ENCODE measurements at places on chromosomes 2 and 18.

- no peak for DNase-seq
Measured at GRCh38 chr2:55839182-55839819, 84.3 kb downstream of the EFEMP1 start.

DNA sequence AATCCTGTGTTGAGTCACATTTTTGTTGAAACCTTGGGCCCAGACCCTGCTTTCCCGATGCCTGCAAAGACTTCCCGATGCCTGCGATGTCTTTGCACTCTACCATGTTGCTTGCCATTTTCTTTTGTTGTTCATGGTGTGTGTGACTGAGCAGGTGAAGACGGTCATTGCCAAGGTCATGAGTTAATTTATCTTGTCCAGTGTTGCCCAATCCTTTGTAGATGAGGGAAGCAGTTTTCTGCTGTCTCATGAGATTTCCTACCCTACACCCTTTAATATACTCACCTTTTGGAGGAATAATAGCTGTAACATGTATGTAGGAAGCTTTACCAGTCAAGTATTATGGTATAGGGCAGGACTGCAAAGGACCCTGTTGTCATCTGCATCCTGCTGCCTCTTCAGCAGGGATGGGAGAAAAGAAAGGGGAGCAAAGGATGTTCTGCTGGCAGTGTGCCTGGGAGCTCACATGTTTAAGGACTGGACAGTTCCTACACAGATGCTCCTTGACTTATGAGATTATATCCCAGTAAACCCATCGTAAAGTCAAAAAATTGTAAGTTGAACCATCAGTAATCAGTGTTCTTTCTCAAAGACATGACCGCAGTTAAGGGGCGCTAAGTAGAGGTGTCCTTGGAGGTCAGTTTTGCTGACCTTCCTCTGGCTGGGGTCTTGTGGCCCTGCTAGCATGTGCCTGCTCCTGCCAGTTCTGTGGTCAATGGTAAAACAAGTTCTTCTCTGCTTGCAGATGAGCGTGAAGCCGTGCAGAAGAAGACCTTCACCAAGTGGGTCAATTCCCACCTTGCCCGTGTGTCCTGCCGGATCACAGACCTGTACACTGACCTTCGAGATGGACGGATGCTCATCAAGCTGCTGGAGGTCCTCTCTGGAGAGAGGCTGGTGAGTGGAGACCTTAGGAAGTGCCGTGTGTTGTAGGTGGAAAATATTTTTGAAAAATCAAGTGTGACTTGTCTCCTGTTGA is 124.8 kb upstream of the EML6 start:
- no peak for DNase-seq

- no peak for DNase-seq
Measured at GRCh38 chr2:207362716-207363115, 167.0 kb upstream of the CREB1 start.

- DNase-seq = no peak
Measured at GRCh38 chr2:231127936-231128335, 3.1 kb upstream of the HTR2B start.

DNA sequence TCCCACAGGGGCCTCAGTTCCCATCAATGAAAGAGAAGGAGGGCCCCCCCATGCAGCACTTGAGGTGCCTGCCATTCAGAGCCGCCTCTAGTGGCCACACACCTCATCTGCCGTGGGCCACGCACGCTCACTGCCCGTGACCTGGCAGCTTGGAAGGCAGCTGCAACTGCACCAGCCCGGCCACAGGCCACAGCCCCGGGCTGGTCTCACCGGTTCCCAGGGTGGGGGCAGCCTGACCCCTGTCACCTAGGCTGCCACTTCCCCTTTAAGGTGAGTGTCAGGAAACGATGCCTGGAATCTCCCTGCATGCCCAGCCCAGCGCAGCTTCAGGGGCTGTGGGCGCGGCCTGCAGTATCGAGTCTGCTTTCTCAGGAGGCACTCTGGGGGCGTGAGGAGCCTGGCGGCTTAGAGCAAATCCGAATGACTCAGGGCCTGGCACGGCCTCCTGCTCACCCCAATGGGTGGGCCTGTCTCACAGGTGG is 2.6 kb downstream of the MAB21L4 start:
- no peak for DNase-seq

DNA sequence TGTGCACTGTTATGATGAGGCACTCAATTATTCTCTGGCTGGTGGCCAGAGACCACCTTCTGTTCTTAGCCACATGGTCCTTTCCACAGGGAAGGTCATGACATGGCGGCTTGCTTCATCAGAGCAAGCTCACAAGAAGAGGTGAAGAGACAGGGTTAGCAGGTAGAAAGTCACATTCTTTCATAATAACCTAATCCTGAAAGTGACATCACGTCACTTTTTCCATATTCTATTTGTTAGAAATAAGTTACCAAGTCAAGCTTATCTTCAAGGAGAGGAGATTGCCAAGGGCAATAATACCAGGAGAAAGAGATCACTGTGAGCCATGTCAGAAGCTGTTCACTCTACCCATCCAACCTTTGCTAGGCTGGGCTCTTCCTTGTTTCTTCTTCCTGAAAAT is 139.4 kb downstream of the OSR1 start:
- no peak for DNase-seq
